ENCODE measurements at places on chromosomes 1 and 21. TPM values are rescaled to one million over a fixed set of nuclear protein-coding genes. Genes with fewer than 3 reads are reported as not detected.

The SPRR5 gene
- polyA plus RNA-seq, result not detected

The DCST1 gene
- not detected for polyA plus RNA-seq

The TAS1R3 gene
- polyA plus RNA-seq, result 1.0 TPM

The MARK1 gene
- polyA plus RNA-seq, result 15.6 TPM

The ARTN gene
- polyA plus RNA-seq, result 2.3 TPM

The RGS2 gene
- polyA plus RNA-seq, result not detected

The HES2 gene
- 1.5 TPM for polyA plus RNA-seq

The KIF17 gene
- 2.6 TPM for polyA plus RNA-seq

The OR14K1 gene
- polyA plus RNA-seq, result not detected

The XCL2 gene
- not detected for polyA plus RNA-seq

The KRTAP12-2 gene
- polyA plus RNA-seq, result not detected

The RAB42 gene
- 7.7 TPM for polyA plus RNA-seq

The RPE65 gene
- not detected for polyA plus RNA-seq

The CDC7 gene
- 10.6 TPM for polyA plus RNA-seq

The FAM163A gene
- polyA plus RNA-seq, result 0.22 TPM

The SNAPIN gene
- polyA plus RNA-seq, result 49.7 TPM

The RIMS3 gene
- polyA plus RNA-seq, result 0.46 TPM

The EXO1 gene
- polyA plus RNA-seq, result 14.0 TPM
